HS-5 (cell line): ENCODE measurements at places on chromosomes 4 and X.

- no peak for DNase-seq
These were observed 31.3 kb upstream of the TFDP3 start for GRCh38 chrX:133249266-133250058.

- DNase-seq: no peak
These were observed 38.6 kb downstream of the LNX1 start for GRCh38 chr4:53552711-53553110.

DNA sequence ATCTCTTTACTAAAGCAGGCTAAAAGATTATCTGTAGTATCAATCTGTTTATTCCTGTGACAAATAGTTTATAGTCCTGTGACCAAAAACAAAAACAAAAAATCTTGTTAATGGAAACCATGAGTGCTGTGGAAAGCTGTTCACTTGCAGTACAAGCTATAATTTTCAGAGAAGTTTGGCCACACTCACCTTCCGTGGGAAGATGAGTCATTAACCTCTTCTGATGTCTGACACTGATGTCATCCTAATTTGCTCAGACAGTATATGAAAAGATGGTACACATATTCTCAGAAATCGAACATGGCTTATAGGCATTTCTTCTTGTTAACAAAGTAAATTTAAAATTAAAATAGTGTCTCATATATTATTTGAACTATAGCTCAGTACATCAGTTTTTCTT, 19.9 kb upstream of the ENPP6 start:
- no peak for DNase-seq

DNA sequence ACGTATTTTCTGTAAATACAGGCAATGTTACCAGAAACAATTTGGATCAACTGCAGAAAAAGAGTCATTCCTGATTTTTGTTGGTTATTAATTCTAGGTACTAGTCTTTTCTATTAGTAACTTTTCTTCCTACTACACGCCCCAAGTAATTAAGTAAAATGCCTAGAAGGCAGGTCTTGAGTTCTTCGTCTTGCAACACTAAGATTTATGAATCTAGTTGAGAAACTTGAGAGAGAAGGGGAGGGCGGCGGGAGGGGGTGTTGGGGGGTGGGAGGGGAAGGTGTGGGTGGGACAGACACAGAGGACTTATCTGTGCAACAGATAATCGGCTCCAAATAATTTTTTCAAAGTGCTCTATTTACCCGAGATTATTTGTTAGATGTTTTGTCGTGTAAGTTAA, 3.0 kb downstream of the RAP2C start:
- DNase-seq: no peak

- DNase-seq: no peak
These were observed 34.6 kb downstream of the WDR1 start for GRCh38 chr4:10082047-10082446.

DNA sequence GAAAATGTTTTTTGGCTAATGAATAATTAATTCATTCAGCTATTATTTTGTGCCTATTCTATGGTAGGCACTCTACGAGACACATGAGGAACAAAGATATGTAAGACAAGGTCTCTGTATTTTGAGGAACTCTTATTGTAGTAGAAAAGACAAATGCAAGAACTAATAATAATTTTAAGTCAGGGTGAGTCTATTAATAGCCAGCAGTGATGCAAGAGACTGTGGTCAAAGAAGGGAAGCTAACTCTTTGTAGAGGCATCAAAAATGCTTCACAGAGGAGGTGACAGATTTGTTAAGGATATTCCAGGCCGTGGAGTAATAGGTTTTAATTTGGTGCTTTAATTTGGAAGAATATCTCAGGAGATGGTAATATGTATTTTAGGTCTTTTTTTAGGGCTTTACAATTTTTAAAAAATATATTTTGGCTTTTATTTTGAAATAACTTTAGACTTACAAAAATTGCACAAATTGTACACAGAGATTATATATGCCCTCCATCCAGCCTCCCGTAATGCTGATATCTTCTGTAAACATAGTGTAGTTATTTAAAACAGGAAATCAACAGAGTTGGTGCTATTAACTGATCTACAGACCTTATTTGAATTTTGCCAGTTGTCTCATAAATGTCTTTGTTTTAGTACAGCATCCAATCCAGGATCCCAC, 48.1 kb downstream of the DCLK2 start:
- DNase-seq: no peak

- DNase-seq: no peak
These were observed 559 bp upstream of the PCDH18 start for GRCh38 chr4:137532869-137533236.

- no peak for DNase-seq
These were observed 29.0 kb downstream of the NOP14 start for GRCh38 chr4:2934077-2934812.

- DNase-seq: no peak
These were observed 126.5 kb downstream of the REELD1 start for GRCh38 chr4:146340798-146341197.
